ENCODE measurements at places on chromosomes 6 and 20.

- no peak for DNase-seq
These were observed 524.8 kb upstream of the GJE1 start for GRCh38 chr6:141607956-141608355.

- no peak for DNase-seq
These were observed 1089.3 kb upstream of the DEFB115 start for GRCh38 chr20:30168025-30168799.

- no peak for DNase-seq
These were observed 132.2 kb downstream of the ARID1B start for GRCh38 chr6:156909212-156910010.

DNA sequence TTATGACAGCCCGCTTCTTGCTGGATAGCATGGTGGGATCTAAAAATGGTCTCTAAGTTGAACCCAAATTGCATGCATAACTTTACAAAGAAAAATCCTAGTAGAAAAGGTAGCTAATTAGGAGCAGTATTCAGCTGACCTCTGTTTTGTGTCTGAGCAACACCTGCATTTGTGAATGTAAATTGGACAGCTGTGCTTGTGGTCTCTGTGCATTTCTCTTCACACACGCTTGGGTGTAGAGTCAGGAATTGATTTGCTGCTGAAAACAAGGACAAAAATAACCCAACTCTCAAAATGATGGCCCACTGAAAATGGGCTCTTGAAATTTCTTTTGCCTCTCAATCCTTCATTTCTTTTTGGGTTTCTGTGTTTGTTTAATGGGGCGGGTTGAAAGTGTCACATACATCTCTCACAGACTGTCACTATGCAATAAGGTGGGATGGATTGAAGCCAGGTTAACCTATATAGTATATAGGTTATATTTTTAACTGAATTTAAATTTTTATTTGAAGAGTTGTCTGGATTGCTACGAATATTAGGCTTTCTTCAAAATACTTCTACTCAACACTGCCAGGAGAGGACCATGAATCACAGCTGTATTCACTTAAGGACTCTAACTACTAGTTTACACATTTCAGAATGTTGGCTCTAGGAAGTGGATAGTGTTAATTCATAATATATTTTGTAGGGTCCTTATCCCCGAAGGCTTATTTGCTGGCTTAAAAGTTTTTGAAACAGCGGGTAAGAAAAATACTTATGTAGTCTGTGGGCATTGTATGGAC, 46.5 kb downstream of the SOBP start:
- DNase-seq: no peak
